ENCODE measurements at places on chromosomes 3 and 15.

- DNase-seq = no peak
Measured at GRCh38 chr15:100824211-100824610, 55.4 kb upstream of the ALDH1A3 start.

GRCh38 chr3:72690629-72691028, 157.6 kb downstream of the SHQ1 start:
- no peak for DNase-seq

DNA sequence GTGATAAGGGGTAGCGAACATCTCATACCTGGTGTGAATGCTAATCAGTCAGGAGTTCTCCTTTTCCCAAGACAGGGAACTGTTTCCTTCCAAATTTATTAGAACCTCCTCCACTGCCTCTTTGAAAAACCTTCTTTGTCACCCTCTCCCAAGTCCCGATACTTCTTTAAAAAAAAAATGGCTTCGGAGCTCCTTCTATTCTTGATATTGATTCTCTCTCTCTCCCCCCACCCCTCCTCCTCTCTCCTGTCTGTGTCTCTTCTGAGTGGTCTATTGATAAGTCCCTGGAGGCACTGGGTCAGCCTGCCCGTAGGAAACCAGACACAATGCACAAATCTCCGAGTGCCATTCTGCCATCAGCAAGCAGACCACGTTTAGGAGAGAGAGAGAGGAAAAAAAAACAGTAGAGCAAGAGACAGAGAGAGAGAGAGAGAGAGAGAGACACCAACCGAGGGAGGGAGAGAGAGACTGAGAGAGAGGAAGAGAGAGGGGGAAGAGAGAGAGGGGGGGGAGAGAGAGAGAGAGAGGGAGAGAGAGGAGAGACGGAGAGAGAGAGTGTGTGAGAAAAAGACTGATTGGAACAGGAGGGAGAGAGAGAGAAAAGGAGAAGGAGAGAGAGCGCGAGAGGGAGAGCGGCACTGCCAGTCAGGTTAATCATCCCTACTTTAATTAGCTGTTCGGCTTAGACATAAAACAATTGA, 160.9 kb downstream of the TIGIT start:
- no peak for DNase-seq

GRCh38 chr15:41241221-41241964, 10.3 kb downstream of the CHP1 start:
- no peak for DNase-seq

DNA sequence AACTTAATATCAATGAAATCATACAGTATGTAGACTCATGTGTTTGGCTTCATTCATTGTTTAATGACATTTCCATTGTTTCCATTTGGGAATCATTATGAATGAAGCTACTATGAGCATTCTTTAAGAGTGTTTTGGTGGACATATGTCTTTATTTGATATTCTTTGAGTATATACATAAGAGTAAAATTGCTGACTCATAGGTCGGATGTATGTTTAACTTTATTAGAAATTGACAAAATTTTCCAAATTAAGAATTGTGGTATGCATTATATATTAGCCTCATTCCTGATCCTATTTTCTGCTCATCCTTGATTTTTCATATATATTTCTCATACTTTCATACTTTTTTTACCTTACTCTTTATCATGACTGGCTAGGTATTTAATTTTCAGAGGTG, 28.7 kb upstream of the CMC1 start:
- DNase-seq = no peak

DNA sequence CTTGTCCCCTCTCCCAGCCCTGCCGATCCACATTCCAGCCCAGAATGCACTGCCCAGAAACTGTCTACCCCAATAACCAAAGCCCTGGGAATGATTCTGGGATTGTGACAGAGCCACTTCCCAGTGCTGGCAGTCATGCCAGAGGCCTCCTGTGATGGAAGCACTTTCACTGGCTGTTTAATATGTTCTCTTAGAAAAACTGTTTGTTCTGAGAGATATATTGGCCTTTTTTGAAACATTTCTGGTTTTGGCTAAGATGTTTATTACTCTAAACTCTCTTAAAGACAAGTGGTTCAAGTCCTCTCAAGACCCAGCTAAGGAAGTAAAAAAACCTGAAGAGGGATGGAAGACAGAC, 74.0 kb upstream of the HACD2 start:
- no peak for DNase-seq

GRCh38 chr3:33681667-33682066, 36.4 kb downstream of the CLASP2 start:
- no peak for DNase-seq

Measured in GM12891 (cell line).